Activated naive CD4-positive, alpha-beta T cell (primary cell): ENCODE measurements at places on chromosomes 7 and 10.

DNA sequence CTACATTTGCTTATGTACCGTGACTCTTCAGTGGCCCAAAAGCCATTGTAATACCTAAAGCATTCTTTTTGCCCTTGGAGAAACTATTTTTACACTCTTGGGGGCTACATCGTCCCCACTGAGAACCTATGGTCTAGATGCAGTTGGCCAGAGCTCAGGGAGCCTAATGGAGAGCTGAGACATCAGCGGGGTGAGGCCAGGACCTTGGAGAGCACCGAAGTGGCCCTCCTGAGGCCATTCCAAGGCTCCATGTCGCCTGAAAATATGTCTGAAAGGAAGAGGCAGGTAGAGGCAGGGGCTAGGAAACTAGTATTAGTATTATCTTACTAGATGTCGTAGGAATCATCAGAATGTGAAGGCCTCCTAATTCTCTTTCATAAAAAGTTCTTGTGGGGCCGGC is 4.9 kb downstream of the PKD2L1 start:
- DNase-seq = no peak

DNA sequence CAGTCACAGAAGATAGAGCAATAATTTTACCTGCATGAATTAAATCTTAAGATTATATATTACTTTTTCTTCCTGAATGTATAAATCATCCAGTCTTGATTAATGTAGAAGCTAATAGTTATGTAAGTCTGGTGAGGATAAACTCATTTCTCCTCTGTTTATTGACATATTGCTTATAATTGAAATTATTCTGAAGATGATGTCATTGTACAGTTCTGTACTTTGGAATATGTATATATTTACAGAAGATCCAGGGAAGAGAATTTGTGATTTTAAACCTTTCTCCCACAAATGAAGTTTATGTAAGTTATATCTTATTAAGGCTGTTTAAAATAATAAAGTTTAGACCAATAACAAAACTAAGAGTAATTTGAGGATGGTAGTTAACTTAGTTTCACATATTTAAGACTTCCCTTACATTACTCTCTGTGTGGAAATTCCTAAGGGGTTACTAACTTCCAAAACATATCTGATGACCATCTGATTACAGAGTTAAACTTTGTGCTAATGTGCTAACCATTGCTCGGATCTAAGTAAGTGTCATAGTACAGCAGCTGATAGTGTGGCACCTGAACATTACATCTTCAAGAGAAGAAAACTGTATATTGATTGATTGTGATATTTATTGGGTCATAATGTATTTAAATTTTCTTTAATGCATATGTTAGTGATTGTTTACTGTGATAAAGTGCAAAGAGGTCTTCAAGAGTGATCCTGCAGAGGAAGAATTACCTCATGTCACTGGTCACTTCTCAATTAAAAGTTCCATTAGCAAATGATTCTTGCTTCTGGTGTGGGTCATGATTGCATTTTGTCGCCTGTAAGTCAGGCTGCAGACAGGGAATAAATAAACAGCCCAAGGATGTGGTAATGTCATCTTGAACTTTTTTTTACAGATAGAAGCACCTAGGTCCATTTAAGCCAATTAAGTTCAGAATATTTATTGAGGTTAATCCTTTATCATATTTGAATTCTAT is 96.9 kb downstream of the UBE3C start:
- no peak for DNase-seq

- DNase-seq = no peak
These were observed 134.9 kb downstream of the RAMP3 start for GRCh38 chr7:45292481-45292880.

GRCh38 chr7:11540271-11540761 is 291.7 kb downstream of the THSD7A start:
- DNase-seq = no peak

GRCh38 chr7:155979566-155979965 is 167.3 kb upstream of the SHH start:
- no peak for DNase-seq

GRCh38 chr7:30869794-30870611 is 41.6 kb upstream of the AQP1 start:
- no peak for DNase-seq

GRCh38 chr7:122883049-122883680 is 3.1 kb downstream of the CADPS2 start:
- DNase-seq = no peak

- no peak for DNase-seq
These were observed 388.2 kb upstream of the TEX47 start for GRCh38 chr7:89183712-89184111.

GRCh38 chr10:103748020-103748419 is 107.4 kb downstream of the SH3PXD2A start:
- DNase-seq = no peak

GRCh38 chr10:6694447-6695140 is 114.5 kb upstream of the PRKCQ start:
- DNase-seq = no peak

GRCh38 chr7:918441-919113 is 35.9 kb downstream of the ADAP1 start:
- no peak for DNase-seq

- no peak for DNase-seq
These were observed 174.1 kb downstream of the LRRN3 start for GRCh38 chr7:111264981-111265380.

- no peak for DNase-seq
These were observed 50.0 kb upstream of the FAM20C start for GRCh38 chr7:142248-142941.

DNA sequence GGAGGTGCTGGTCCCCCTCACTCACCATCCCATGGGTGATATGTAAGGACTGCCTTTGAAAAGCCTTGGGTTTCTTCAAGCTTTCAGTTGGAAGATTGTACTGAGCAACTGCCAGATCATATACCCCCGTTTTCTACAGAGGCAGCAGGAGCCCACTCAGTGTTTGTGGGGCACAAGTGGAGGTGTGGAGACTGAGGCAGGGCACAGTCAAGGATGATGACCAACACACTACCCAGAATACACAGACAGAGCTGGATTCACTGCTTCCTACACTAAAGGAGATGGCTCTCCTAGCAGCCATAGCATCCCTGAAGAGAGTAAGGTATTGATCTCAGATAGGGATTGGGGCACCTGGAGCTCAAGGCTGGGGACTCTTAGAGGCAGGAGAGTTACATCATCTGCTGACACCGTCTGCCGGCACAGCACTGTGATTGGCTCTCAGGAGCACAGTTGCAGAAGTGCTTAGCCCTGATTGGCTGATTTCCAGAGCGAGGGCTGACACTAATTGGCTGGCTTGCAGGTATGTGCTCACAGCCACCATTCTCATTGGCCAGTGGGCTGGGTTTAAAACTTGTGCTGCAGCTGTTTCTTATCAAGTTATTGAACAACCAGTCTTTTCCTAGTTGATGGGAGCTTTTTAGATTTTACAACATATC is 77.9 kb upstream of the PFKP start:
- DNase-seq = no peak

DNA sequence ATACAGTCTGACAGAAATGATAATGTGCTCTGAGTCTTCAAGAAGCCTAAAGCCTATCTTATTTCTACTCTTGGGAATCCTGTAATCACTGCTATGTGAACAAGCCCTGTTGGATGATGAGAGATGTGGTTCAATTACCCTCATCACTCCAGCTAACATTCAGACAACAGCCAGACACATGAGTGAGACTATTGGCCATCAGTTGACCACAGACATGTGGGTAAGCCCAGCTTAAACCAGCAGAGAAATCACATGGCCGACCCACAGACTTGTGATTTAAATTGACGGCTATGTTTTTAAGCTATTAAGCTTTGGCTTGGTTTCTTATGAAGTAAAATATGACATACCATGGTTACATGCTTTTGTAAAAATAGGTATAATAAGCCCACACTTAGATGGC is 2.6 kb downstream of the MBL2 start:
- DNase-seq = no peak

DNA sequence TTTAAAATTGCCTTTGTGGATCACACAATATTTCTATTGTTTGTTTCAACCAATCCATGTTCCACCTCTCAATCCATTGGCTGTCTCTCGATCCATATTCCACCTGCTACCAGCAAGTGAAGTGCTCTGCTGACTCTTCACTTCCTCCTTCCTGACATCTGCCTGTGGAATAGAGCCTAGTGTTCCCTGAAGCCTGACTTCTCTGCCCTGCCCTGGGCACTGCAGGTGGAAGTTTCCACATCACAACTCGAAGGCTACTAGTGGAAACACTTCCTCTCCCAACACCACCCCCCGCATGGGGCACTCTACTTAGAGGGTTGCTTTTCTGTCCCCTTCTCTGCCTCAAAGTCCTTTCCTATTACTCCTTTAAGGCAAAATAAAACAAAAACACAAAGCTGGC is 563.8 kb upstream of the IGFBP3 start:
- no peak for DNase-seq

GRCh38 chr10:29212597-29212996 is 76.3 kb upstream of the LYZL1 start:
- DNase-seq = no peak

GRCh38 chr7:28013019-28013418 is 167.6 kb downstream of the JAZF1 start:
- DNase-seq = no peak

DNA sequence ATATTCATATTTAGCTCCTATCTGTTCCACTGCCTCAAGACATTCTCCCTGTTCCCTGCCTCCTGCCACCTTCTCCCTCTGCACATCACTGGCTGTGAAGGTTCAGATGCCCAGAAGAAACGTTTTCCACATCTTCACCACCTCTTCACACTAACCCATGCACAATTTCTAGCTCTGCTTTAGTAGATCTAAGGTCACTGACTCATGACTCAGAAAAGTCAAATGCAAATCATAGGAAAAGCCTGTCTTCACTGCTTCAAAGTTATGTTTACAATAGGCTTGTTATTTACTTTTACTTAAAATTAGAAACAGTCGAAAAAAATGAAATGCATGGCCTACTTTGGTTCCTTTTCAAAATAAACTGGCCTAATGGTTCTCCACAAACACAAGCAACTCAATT is 2.5 kb downstream of the SCRN1 start:
- no peak for DNase-seq

DNA sequence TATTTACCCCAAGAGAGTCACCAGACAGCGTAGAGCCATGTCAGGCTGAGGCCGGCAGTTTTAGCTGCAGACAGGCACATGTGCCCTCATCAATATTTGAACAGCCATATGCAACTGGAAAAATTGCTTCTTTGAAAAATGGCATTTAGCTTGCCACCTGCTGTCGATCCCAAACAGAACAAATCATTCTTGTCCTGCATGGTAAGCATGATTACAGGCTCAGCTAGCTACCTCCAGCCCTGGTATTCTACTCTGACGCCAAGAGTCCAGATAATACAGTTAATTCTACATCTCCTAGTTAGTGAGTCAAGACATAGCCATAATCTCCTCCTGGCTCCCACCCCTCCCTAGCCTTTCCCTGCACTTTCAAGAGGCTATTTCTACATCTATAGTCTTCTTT is 7.7 kb downstream of the CREB3L2 start:
- no peak for DNase-seq

GRCh38 chr10:125159932-125160855 is at the start of gene CTBP2:
CTBP2 (minus strand) TSS chr10:125160563.
- no peak for DNase-seq

GRCh38 chr7:36734731-36735130 is 10.4 kb upstream of the AOAH start:
- DNase-seq = no peak

- DNase-seq = no peak
These were observed 12.3 kb downstream of the SVIL start for GRCh38 chr10:29622382-29622922.

DNA sequence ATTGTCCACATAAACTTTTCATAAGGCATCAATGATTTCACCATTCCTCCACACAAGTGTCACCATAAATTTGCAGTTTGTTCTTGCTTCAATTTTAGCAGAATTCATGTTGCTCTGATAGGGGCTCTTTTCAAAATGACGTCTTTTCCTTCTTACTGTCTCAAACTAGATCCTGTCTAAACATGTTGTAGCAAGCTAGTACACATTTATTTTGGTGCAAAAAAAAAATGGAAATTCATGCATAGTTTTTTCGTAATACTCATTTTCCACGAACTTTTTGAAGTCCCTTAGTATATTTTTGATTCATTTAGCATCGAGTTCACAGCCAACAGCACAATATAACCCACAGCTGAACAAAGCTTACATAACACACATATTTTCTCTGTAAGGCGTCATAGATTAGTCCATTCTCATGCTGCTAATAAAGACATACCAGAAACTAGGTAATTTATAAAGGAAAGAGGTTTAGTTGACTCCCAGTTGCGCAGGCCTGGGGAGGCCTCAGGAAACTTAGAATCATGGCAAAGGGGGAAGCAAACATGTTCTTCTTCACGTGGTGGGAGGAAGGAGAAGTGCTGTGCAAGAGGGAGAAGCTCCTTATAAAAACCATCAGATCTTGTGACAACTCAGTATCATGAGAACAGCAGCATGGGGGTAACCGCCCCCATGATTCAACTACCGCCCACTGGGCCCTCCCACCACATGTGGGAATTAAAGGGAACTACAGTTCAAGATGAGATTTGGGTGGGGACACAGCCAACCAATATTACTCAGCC is 301.5 kb downstream of the CCDC3 start:
- no peak for DNase-seq

DNA sequence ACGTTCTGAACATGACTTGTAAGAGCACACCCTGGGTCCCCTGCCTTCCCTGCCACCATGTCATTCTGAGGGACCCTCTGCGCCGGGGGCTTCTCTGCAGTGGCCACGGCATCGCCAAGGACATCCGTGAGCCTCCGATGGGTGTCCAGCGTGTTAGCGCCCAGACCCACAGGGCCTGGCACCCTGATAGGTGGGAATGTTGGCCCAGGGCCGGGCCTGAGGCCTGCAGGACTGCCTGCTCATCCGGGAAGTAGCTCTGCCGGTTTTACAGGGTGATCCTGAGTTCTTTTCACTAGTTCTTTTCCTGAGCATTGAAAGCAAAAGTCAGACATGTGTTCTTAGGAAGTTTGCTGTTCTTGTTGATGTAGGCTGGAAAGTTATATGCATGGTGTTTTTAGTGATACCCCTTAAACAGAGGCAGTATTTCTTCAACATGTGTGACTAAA is 54.5 kb downstream of the WDR37 start:
- DNase-seq = no peak

DNA sequence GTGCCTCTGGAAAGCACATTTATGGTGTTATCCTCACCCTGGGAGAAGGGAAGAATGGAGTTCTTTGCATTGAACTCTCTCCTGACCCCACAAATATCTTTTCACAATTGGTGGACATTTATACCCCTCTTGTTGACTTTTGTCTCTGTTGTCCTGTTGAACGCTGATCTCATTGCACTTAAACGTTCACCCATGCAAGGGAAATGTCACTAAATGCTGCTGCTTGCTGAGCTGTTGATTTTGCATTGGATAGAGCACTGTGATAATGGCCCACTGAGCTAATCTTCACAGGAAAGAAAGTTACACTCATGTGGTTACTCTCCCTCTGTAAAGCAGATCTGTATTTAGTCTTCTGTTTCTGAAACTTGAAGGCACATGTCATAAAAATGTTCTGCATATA is 133.4 kb downstream of the FZD1 start:
- DNase-seq = no peak

DNA sequence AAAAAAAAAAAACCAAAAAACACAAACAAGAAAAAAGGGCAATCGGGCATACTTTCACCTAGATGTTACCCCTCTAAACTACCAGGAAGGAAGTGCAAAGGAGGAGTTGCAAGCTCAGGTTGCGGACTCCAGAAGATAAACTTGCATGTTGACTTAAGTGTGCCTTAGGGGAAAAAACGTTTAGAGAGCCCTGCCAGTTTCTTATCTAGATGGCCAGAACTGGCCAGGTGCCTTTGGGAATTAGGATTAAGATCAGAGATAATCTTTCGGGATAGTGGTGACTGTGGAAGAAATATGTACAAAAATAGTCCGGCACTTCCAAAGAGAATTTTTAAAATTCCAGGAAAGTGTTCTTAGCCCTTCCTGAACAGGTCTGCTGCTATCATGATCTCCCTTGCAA is 17.6 kb downstream of the EVX1 start:
- no peak for DNase-seq
